ENCODE measurements at places on chromosomes 6 and 20.

- DNase-seq, result peak; percentile 28
Observed at GRCh38 chr6:168128631-168129291, 49.7 kb upstream of the FRMD1 start.

- no peak for DNase-seq
Observed at GRCh38 chr6:99492092-99492491, 23.1 kb downstream of the USP45 start.

DNA sequence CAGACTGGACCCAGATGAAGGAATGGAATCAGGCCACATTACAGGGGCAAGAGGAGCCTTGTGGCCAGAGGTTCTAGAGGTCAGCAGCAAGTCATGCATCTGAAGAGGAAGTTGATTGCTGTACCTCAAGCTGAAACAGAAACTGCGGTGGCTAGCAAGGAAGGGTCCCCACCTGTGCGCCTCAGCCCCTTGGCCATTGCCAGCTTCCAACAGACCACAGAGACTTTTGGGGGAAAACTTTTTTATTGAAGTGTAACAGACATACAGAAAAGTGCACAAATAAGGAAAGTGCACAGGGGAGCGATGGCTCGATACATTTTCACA, 26.8 kb upstream of the SLC9A8 start:
- DNase-seq, result no peak

DNA sequence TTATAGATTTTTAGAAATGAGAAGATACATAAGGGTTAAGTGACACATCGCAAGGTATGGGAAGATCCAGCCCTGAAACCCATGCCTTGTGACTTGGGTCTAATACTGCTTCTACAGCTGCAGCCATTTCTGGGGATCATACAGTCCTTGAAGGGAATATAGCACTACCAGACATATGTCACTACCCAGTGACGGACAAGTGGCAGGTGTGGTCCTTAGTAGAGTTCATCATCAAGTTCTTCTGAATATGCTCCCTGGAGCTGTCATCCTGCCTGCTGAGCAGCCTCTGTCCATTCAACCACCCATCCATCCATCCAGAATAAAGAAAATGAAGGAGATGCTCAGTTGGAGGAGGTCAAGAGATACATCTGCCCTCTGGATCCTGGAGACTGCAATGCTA, 118.6 kb upstream of the ASF1A start:
- DNase-seq, result no peak

DNA sequence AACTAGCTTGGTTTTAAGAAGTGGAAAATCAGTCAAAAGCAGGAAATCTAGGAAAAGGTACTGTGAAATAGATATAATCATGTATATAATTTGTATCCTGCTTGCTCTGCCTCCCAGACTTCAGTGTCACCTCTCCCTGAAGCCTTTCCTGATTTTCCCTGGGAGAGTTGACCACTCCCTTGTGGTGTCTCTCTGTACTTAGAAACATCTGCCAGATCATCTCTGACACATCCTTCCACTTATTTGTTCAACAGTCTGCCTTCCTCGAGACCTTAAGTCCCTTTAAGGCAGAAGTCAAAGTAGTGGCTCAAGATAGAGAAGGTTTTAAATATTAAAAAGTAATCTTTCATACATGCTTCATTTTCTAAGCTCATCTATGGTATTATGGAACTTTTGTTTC, 236.5 kb downstream of the CDKAL1 start:
- DNase-seq, result no peak

- DNase-seq, result no peak
Observed at GRCh38 chr6:155374681-155375080, 60.4 kb upstream of the TFB1M start.

- no peak for DNase-seq
Observed at GRCh38 chr6:71582820-71583219, 294.2 kb downstream of the OGFRL1 start.

DNA sequence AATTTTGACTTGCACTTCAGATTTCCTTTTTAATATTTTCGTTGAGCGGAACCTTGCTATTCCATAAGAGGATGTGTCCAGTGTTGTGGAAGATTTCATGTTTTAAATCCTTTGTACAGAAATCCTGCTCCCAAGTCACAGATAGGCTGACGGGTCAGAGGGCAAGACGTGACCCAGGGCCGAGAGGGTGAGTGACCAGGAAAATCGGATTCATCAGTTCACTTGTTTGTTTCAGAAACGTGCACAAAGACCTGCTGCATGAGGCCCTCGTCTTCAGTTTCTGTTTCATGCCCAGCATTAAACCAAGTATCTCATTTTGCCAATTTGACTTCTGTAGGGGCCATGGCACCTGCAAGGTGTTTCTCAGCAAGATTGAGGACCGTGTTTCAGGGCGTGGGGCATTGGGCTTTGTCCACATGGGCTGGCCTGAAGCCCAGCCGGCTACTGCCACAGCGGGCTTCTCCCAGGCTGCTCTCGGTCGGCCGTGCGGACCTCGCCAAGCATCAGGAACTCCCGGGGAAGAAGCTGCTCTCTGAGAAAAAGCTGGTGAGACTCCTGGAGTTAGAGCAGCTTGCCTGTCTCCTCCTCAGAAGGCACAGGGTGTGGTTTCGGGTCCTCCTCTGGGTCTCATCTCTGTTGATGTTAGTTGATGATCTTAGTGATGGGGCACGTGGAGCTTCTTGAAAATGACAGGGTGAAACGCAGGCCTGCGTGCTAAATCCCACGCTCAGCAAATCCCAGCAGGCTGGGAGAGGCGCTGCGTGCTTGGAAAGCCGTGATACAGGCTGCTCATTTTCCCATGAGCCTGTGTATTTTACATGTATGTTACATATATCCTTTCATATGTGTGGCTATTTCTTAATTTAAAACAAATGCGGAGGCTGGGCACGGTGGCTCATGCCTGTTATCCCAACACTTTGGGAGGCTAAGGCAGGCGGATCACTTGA, 10.5 kb downstream of the MTG2 start:
- no peak for DNase-seq

DNA sequence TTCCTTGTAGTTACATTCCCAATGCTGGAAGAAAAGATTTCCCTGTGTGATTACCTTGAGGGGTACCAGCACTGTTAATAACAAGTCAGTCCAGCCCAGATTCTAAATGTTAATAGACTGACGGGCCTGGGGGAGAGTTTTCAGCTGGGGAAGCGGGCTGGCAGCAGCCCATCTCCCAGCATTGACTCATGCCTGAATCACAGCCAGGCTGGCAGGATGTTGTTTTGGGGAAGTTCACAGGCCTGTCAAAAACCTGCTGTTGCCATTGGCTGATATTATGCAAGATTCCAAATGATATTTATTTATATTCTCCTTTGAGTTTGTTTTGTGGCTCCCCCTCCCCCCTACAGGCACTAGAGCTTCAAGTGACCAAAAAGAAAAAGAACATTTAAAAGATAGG, 213.9 kb upstream of the CNR1 start:
- peak; percentile 70 for DNase-seq

GRCh38 chr20:25848222-25848621, 151.6 kb upstream of the ZNF337 start:
- peak; percentile 37 for DNase-seq

- DNase-seq, result no peak
Observed at GRCh38 chr6:30951907-30952469, 11.2 kb downstream of the MUCL3 start.

DNA sequence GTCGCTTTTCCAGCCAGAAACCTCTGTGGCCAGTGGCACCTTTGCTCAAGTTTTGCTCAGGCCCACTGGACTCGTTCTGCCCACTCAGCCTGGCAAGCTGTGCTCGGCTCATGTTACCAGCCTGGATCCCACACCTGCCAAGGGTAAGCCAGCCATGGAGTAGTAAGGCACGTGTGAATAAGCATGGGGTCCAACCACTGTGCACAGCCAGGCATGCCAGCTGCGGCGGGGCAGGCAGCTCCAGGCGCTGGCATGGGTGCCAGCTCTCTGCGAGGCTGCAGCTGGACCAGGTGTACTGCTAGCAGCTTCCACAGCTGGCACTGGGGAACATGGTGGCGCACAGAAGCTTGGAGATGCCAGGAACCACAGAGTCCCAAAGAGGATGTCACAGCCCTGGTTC, 32.1 kb upstream of the PDYN start:
- DNase-seq, result no peak

DNA sequence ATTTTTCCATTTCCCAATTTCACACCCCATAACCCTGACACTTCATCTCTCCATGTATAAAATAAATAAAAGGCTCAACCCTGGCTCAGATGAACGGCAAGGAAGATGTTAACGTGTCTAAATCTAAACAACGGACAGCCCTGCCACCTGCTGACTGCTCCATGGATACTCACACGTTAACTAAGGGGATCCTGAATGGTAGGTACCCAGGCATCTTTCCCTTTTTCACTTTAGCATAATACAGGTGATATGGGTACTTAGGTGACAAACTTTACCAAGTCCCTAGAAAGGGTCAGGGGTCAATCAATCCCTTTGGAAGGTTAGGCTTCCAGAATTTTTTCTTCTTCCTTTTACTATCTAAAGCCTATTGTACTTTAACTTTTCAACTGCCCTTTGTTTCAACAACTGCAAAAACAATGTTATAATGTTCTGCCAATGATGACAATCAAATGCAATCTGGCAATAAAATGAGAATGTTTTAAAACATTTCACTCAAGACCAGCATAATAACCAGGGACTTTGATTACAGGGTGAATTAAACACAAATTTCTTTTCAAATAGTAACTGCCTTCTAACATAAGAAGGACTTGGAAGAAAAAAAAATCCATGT, 52.4 kb upstream of the IPCEF1 start:
- no peak for DNase-seq

DNA sequence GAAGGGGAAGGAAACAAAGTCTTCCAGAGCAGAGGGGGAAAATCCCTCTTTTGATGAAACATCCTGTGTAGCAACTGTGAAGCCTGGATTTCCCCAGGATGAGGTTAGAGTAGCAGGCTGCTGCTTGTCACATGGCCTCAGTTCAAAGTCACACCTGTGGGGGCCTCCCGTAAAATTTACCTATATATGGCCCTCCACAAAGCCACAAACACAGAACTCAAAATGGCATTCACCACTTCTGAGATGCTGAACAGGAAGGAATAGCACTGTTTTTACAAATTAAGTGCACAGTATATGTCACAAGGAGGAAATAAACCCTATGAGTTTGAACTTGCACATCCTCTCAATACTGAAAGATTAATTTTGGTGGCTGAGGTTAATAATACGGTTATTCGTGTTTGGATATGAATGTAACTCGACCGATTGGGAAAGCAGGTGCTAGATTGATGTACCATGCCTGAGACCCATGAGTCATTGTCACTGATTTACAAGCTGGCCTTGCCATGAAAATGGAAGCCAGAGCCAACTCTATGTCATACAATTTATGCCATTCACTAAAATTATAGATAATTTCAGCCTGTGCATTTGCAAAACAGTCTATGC, 70.6 kb downstream of the SGK1 start:
- no peak for DNase-seq

GRCh38 chr6:157710604-157711003, 112.4 kb upstream of the SNX9 start:
- no peak for DNase-seq

- no peak for DNase-seq
Observed at GRCh38 chr20:53138454-53139262, 166.5 kb downstream of the TSHZ2 start.

DNA sequence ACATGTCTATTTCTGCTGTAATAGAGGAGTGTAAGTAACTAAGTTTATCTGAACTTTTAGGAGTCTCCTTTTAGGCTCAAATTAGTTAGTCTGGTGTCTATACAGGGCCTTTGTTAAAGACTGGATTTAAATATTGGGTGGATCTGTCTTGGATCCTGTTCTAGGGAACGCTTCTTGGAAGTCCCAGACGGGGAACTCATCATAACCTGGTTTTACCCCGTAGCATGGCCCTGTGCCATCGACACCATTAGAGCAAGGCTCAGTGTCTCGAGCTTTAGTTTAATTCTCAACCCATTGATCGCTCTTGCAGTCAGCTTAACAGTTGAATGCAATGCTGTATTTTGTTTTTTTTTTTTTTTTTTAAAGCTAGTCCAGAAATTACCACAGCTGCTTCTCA, 89.9 kb downstream of the CARMIL1 start:
- no peak for DNase-seq

GRCh38 chr6:7173843-7174503, 66.2 kb downstream of the RREB1 start:
- DNase-seq, result no peak

DNA sequence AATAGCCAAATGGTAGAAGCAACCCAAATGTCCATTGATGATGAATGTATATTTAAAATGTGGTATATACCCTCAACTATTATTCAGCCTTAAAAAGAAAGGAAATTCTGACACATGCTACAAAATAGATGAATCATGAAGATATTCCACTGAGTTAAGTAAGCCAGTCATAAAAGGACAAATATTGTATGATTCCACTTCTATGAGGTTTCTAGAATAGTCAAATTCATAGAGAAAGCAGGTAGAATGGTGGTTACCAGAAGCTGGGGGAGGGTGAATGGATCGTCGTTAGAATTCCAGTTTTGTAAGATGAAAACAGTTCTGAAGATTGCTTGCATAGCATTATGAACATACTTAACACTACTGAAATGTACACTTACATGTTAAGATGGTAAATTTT, 214.3 kb upstream of the MYLIP start:
- no peak for DNase-seq

DNA sequence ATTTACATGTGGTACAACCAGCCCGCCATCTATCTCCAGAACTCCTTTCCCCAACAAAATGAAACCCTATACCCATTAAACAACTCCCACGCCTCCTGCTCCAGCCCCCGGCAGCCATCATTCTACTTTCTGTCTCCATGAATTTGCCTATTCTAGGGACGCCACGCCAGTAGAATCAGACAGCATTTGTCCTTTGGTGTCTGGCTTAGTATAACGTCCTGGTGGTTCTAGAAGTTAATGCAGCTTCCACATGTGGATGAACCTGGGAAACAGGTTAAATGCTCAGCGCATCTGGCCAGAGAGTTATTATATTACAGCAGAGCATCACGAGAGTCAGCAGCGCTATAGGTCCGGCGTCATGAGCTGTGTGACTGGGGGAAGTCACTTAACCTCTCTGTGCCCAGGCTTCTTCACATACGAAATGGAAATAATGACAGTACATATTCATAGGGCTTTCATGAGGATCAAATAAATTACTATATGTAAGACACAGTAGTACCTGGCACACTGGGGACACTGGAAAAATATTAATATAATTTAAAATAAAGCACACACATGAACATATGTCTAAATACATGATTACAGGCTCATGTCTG, 178.7 kb upstream of the TAB2 start:
- DNase-seq, result no peak

- DNase-seq, result no peak
Observed at GRCh38 chr20:38547288-38548085, 33.5 kb upstream of the ADIG start.

- DNase-seq, result no peak
Observed at GRCh38 chr6:138257638-138258040, 39.3 kb upstream of the PBOV1 start.

- no peak for DNase-seq
Observed at GRCh38 chr20:5090191-5090590, 29.6 kb downstream of the PCNA start.

DNA sequence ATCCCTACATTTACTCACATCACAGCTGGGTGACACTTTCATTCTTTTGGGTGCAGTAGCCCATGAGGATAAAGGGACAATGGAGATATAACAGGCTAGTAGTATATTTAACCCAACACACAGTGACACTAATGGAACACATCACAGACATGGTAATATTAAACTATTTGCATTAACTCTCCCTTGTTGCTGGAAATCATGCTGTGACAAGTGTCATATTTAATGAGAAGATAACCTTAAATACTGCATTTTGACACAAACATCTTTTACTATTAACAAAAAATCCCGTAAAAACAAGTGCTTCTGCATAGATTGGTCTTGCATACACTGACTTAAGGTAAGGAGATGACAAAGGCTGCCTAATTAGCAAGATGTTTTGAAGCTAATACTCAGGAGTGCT, 45.5 kb downstream of the CNR1 start:
- no peak for DNase-seq
